ENCODE measurements at places on chromosomes 11 and 22.

GRCh38 chr11:11215944-11216343 lies 137.1 kb downstream of the CSNK2A3 start:
- no peak for DNase-seq

DNA sequence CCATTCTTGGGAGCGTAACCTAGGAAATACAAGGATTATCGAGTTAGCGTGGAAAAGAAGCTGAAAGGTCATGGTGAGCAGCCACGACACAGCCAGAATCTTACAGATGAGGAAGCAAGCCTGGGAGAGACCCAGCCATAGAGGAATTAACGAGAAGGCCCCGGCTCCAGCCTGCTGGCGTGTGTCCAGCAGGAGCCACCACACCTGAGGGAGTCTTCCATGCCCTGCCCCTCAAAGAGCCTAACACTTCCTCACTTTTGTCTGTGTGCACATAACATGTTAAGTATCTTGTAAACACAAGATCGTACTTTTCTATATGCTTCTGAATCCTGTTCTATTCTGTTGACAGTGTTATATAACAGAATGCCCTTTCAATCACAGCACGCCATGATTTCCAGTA lies 18.1 kb downstream of the CECR2 start:
- no peak for DNase-seq

GRCh38 chr11:25981998-25982397 lies 349.9 kb upstream of the ANO3 start:
- no peak for DNase-seq

DNA sequence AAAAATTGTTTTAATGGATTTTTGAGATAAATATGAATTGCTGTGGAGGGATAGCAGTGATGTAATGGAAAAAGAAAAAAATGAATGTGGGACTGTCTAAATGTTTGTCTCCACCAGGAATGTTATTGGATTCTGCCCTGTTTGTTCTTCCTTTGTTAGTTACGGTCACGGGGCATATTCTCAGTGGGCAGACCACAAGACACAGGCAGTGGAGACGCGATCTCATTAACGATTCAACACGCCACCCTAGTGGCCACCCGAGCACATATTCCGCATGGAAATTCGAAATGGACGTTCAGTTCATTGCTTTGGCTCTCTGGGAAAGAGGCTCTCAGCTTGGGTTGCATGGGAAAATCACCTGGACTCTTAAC lies 151.8 kb upstream of the TTC12 start:
- no peak for DNase-seq

GRCh38 chr11:73141309-73142127 lies 600 bp downstream of the FCHSD2 start:
- DNase-seq, result peak; percentile 86

- no peak for DNase-seq
Observed at GRCh38 chr11:46498968-46499367, 94.9 kb downstream of the AMBRA1 start.

DNA sequence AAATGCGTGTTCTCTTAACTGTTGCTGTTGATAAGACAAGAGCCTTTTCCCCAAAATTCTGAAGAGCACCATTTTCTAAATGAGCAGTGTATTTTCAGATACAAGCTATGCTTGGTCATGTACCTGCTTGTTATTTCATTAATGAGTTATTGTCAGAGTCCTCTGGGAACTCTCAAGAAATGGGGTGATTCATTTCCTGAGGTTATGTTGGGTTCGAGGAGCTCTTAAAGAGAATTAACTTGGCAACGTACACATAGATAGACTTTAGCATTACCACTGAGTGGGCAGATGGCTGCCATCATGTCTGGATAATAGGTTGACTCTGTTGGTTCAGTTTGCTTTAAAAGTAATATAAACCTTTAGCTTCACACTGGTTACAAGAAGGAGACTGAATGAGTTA lies 87.9 kb upstream of the SORL1-AS1 start:
- DNase-seq, result no peak

GRCh38 chr11:75797792-75798191 lies 17.2 kb upstream of the UVRAG start:
- DNase-seq, result no peak

DNA sequence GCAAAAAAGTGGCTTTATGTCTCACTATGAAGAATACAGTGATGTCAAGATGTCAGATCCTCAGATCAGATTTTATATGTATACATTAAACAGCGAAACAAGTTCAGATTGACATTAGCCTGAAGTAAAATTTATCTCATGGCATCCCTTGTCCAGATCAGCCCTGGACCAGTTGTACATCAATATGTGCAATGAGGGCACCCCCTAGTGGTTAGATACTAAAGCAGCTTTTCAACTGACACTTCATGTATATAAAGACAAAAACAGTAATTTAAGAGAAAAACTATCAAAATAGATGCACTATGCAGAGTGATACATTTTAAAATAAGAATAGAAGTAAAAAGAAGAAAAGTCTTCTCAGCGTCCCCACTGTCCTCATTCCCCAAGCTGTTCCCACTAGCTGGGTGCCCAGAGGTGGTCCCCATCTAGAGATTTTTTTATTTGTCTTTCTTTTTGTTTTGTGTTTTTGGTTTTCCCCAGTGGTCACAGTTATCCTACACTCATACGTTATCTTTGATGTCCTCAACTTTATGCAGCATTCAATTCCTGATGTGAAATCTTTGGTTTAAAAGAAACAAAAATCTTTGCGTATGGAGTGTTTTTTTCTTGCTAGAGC lies 2193.4 kb upstream of the RAG2 start:
- DNase-seq, result no peak

DNA sequence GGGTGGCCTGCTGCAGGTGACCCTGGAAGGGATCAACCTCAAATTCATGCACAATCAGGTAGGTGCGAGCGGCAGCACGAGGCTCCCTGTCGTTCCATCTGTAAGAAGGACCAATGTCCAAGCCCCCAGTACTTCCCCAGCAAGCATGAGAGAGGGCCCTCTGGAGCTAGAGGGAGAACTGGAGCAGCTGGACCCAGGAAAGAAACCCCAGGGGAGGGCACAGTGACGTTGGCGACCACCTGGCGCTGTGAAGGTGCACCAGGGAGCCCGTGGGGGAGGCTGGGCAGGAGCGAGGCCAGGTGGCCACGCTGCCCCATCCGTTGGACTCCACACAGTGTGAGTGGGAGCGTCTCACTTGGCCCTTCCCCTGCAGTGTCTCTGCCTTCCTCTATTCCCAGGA lies 28.0 kb downstream of the MYBPC3 start:
- no peak for DNase-seq

GRCh38 chr11:106957030-106957482 lies 61.2 kb downstream of the GUCY1A2 start:
- no peak for DNase-seq

DNA sequence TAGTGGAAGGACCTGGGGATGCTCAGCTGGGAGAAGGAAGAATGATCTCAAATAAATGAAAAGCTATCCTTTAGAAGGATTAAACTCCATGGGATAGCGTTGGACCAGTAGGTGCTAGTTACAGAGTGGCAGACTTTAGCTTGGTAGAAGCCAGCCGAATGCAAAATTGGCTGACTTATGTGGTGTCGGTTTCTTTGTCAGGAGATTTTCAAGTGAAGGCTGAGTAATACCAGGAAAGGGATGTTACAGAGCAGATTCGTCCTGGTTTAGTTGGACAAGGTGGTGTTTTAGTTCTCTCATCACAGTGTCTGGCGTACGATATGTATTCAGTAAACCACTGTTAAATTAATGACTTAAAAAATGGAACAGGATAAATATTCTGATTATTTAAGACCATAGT lies 26.0 kb downstream of the FDX1 start:
- no peak for DNase-seq

DNA sequence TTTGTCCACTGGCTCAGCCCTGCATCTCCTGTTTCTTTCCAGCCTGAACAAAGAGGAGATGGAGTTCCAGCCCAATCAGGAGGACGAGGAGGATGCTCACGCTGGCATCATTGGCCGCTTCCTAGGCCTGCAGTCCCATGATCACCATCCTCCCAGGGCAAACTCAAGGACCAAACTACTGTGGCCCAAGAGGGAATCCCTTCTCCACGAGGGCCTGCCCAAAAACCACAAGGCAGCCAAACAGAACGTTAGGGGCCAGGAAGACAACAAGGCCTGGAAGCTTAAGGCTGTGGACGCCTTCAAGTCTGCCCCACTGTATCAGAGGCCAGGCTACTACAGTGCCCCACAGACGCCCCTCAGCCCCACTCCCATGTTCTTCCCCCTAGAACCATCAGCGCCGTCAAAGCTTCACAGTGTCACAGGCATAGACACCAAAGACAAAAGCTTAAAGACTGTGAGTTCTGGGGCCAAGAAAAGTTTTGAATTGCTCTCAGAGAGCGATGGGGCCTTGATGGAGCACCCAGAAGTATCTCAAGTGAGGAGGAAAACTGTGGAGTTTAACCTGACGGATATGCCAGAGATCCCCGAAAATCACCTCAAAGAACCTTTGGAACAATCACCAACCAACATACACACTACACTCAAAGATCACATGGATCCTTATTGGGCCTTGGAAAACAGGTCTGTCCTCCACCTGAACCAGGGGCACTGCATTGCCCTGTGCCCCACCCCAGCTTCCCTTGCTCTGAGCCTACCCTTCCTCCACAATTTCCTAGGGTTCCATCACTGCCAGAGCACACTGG lies 5.0 kb downstream of the FTH1 start:
- no peak for DNase-seq

- DNase-seq, result no peak
Observed at GRCh38 chr11:93113824-93114223, 84.0 kb downstream of the SLC36A4 start.

- DNase-seq, result no peak
Observed at GRCh38 chr11:28757725-28758515, 649.7 kb downstream of the METTL15 start.

DNA sequence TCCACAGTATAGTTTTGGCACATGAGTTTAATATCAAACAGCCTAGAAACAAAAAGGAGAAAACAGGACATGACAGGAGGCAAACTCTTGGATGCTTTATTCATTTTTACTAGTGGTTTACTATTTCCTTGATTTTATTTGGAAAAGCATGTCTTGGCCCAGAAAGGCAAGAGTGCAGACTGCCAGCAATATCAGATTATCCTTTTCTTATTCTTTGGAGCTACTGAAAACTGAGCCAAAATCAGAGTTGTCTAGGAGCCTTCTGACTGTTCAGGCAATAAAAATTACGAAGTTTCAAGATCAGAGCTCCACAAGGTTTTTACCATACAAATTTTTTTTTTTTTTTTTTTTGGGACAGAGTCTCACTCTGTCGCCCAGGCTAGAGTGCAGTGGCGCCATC lies 16.0 kb downstream of the CELF1 start:
- no peak for DNase-seq

DNA sequence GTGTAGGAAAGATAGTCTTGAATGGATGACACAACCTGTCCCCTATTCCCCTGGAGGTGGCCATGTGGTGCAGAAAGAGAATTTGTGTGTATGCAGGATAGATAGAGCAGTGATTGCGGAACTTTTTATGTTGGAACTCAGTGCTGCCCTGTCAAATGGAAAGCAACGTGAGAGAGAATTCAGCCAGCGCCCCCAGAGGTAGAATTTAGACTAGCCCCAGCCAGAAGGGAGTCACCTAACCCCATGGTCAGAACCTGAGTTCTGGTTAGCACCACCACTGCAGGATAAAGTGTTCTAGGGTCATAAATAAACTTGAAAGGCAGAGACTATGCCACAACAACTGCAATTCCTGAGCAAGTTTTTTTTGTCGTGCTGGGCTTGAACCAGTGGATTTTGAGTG lies 152.9 kb upstream of the GRIA4 start:
- no peak for DNase-seq

DNA sequence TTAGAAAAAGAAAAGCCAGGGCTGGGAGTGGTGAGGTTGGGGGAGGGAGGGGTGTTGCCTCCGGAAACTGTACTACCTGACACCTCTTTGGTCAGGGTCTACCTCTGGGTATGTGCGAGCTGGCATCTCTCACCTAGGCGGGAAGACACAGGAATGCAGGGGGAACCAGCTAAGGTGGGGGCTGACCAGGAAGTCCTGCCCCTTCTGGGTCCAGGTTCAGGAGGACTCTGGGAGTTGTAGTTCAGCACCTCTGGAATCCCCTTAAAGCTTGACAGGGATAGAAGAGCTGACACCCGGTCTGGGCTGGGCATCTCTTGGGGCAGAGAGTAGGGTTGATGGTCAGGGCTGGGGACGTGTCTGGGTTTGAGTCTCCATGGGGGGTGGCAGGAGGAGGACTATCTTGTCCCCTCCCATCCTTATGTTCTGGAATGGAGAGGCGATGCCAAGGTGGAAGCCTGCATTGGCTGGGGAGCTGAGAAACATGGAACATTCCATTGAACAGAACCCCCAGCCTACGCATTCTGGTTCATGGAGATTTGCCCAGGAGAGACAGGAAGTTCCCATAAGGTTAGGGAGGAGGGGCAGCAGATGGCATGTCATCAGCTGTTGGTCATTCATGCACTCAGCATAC lies 2.1 kb upstream of the KIAA1671 start:
- DNase-seq, result no peak

- no peak for DNase-seq
Observed at GRCh38 chr11:70378506-70379134, 19.7 kb upstream of the CTTN start.

Measured in left cardiac atrium (tissue), 4 donors.